ENCODE measurements at places on chromosomes 4 and X. TPM values are rescaled to one million over a fixed set of nuclear protein-coding genes. Genes with fewer than 3 reads are reported as not detected.

RHOXF1 gene
- not detected for polyA plus RNA-seq

MAGEB5 gene
- not detected for polyA plus RNA-seq

CSAG3 gene
- not detected for polyA plus RNA-seq

PDGFRA gene
- polyA plus RNA-seq, result 294 TPM

SULT1E1 gene
- 114 TPM for polyA plus RNA-seq

FAM9B gene
- polyA plus RNA-seq, result 0.19 TPM

EOLA1 gene
- 22.9 TPM for polyA plus RNA-seq

FAT4 gene
- 33.8 TPM for polyA plus RNA-seq

OCIAD2 gene
- polyA plus RNA-seq, result 192 TPM

TNMD gene
- 3.9 TPM for polyA plus RNA-seq

PAGE2B gene
- not detected for polyA plus RNA-seq

FAM236C gene
- not detected for polyA plus RNA-seq

FGFR3 gene
- polyA plus RNA-seq, result 90.0 TPM

VCX2 gene
- polyA plus RNA-seq, result not detected

PABPC5 gene
- polyA plus RNA-seq, result 4.8 TPM

SPATA4 gene
- polyA plus RNA-seq, result 3.0 TPM

ARMCX4 gene
- 26.3 TPM for polyA plus RNA-seq

RAP2C gene
- polyA plus RNA-seq, result 42.8 TPM

PARM1 gene
- 58.6 TPM for polyA plus RNA-seq

OTUD5 gene
- polyA plus RNA-seq, result 64.2 TPM

NDUFB11 gene
- 97.3 TPM for polyA plus RNA-seq

SPRY1 gene
- 95.1 TPM for polyA plus RNA-seq

BEND4 gene
- polyA plus RNA-seq, result 3.8 TPM

HOPX gene
- 21.3 TPM for polyA plus RNA-seq

PI4K2B gene
- 14.1 TPM for polyA plus RNA-seq

PLA2G12A gene
- polyA plus RNA-seq, result 34.0 TPM

DUSP21 gene
- polyA plus RNA-seq, result not detected

FDCSP gene
- polyA plus RNA-seq, result 1.8 TPM

IL13RA2 gene
- 0.72 TPM for polyA plus RNA-seq

CT45A3 gene
- polyA plus RNA-seq, result not detected

SLC16A2 gene
- polyA plus RNA-seq, result 34.2 TPM

GPR101 gene
- not detected for polyA plus RNA-seq

TRIM75 gene
- polyA plus RNA-seq, result not detected

IQCM gene
- polyA plus RNA-seq, result not detected

FRMD7 gene
- 1.1 TPM for polyA plus RNA-seq

SLC25A53 gene
- polyA plus RNA-seq, result 12.8 TPM

HTN3 gene
- polyA plus RNA-seq, result not detected

NUDT11 gene
- 24.4 TPM for polyA plus RNA-seq

CLDN34 gene
- 0.15 TPM for polyA plus RNA-seq

RHOXF2 gene
- polyA plus RNA-seq, result not detected

NXF2 gene
- 0.10 TPM for polyA plus RNA-seq

HHIP gene
- polyA plus RNA-seq, result 4.8 TPM

ADH1C gene
- 143 TPM for polyA plus RNA-seq

TCP11X1 gene
- polyA plus RNA-seq, result not detected

HSFX4 gene
- polyA plus RNA-seq, result 0.20 TPM

MAGEB17 gene
- polyA plus RNA-seq, result not detected

SSX2B gene
- not detected for polyA plus RNA-seq

MAGEA12 gene
- not detected for polyA plus RNA-seq

ASB9 gene
- 13.3 TPM for polyA plus RNA-seq

CXCL6 gene
- polyA plus RNA-seq, result not detected

PRDM5 gene
- 14.5 TPM for polyA plus RNA-seq

SHROOM4 gene
- 17.3 TPM for polyA plus RNA-seq

PPP4R3C gene
- not detected for polyA plus RNA-seq

CFI gene
- 82.8 TPM for polyA plus RNA-seq

DGKK gene
- 8.6 TPM for polyA plus RNA-seq

TMEM31 gene
- 1.4 TPM for polyA plus RNA-seq

FAT1 gene
- 242 TPM for polyA plus RNA-seq

PHOX2B gene
- 0.34 TPM for polyA plus RNA-seq

RHOXF2B gene
- polyA plus RNA-seq, result not detected

GC gene
- 0.29 TPM for polyA plus RNA-seq

Measured in left renal pelvis (tissue), 4 donors.